ENCODE measurements at places on chromosomes 1 and 21.

- DNase-seq, result no peak
Measured at GRCh38 chr21:39453571-39454179, 1.9 kb downstream of the SH3BGR start.

DNA sequence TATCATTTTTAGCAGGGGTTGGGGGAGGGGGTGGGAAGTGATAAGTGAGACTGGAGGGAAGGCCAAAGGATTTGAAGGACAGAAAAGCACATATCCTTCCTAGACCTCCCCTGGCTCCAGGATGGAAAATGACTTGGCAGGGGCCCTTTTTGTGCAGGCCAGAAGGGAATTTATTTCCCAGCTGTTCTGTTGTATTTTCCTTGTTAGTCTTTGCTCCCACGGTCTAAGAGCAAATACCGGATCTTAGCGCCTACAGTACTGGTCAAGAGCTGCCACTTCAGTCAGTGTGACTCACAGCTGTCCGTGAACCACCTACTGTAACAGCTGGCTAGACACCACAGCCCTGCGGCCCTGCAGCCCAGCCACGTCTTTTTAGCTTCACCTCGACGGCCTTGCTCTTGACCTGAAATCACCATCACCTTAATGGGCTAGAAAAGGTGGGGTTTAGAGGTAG lies 51.0 kb upstream of the ERRFI1 start:
- no peak for DNase-seq

DNA sequence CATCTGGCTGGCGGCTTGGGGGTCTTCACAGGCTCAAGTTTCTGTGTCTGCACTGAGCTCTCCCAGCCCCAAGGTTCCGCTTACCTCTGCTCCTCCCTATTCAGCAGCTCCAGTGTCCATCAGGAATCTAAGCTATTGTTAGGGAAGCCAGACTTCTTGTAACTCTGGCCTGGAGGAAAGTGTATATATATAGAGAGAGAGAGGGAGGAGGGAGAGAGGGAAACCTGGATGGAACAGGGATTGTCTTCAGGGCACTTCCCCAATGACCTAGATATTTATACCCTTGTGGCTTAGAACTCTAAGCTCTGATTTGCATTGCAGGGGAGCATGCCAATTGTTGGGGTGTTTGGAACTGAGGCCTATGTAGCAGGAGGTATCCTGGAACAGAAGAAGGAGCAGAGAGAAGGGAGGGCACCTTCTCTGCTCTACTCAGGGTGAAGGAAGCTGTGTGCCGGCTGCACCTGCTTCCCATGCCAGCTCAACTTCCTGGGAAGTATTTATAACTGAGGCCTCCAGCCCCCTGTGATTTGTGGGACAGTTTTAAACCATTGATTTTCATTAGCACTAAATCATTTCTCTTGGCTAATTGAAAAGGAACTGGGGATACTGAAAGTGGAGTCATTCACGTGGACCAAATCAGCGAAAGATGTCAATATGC lies 70.9 kb downstream of the NAV1 start:
- DNase-seq, result no peak

GRCh38 chr1:56754708-56755479 lies 64.3 kb downstream of the FYB2 start:
- DNase-seq, result no peak

All from activated CD4-positive, alpha-beta T cell treated with anti-CD3 and anti-CD28 coated beads, Interleukin-2, amount 50 U/mL, for 24 hours (primary cell).